ENCODE measurements at places on chromosomes 12 and 14.

DNA sequence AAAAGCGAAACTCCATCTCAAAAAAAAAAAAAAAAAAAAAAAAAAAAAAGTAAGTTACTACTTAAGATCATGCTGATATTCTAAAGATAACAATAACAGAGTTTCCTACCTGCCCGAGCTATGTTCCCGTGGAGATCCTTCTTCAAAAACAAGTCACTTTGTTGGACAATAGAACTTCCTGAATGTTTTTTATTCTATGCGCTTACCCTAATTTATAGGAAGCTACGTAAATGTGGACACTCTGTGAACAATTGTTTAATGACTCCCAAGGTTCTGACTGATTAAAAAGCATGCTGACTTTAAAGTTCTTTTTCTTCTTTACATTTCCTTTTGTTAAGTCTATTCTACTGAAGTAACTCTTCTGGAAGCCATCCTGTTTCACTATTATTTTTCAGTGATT, 52.5 kb downstream of the FGD4 start:
- no peak for DNase-seq

DNA sequence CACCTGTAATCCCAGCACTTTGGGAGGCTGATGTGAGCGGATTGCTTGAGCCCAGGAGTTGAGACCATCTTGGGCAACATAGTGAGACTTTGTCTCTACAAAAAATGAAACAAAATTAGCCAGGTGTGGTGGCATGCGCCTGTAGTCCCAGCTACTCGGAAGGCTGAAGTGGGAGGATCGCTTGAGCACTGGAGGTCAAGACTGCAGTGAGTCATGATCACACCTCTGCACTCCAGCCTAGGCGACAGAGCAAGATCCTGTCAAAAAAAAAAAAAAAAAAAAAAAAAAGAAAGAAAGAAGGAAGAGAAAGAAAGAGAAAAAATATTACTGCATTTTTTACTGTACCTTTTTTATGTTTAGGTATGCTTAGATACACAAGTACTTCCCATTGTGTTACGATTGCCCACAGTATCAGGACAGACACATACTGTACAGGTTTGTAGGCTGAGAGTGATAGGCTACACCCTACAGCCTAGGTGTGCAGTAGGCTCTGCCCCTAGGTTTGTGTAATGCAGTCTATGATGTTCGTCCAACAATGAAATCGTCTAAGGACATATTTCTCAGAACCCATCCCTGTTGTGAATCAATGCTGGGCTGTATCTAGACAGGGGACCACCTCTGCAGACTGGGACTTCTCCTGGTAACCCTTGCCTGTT, 160.4 kb upstream of the PWP1 start:
- DNase-seq, result no peak

- no peak for DNase-seq
Observed at GRCh38 chr14:103067231-103067954, 10.0 kb upstream of the CDC42BPB start.

- DNase-seq, result peak; percentile 77
Observed at GRCh38 chr12:56189918-56190694, 823 bp upstream of the SMARCC2 start.

DNA sequence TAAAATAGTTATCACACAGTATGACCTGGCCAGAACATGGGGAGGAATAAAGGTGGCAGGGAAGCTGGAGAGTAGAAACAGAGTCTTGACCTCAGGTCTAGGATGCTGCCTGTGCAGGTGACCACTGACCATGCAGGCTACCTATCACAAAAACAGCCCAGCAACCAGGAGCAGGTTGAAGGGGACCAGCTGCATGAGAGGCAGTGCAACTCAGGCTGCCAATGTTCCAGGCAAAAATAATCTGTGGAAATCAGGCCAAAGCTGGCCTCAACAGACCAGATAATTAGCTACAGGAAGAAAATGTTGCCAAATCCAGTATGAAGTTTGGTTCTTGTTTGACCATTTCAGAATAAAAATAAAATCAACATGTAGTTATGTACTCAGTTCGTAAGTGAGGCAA, 72.6 kb downstream of the PDE6H start:
- peak; percentile 2 for DNase-seq

- DNase-seq, result peak; percentile 28
Observed at GRCh38 chr12:65306366-65307168, 28.1 kb downstream of the MSRB3 start.

GRCh38 chr12:123388177-123388950, 4.4 kb downstream of the KMT5A start:
- DNase-seq, result peak; percentile 90

- DNase-seq, result no peak
Observed at GRCh38 chr14:29757188-29757680, 170.4 kb downstream of the PRKD1 start.

- DNase-seq, result no peak
Observed at GRCh38 chr12:29211696-29212095, 62.6 kb downstream of the FAR2 start.

- no peak for DNase-seq
Observed at GRCh38 chr14:21016413-21017190, 8.3 kb downstream of the NDRG2 start.

GRCh38 chr12:68224613-68225285, 861 bp downstream of the IL26 start:
- no peak for DNase-seq

DNA sequence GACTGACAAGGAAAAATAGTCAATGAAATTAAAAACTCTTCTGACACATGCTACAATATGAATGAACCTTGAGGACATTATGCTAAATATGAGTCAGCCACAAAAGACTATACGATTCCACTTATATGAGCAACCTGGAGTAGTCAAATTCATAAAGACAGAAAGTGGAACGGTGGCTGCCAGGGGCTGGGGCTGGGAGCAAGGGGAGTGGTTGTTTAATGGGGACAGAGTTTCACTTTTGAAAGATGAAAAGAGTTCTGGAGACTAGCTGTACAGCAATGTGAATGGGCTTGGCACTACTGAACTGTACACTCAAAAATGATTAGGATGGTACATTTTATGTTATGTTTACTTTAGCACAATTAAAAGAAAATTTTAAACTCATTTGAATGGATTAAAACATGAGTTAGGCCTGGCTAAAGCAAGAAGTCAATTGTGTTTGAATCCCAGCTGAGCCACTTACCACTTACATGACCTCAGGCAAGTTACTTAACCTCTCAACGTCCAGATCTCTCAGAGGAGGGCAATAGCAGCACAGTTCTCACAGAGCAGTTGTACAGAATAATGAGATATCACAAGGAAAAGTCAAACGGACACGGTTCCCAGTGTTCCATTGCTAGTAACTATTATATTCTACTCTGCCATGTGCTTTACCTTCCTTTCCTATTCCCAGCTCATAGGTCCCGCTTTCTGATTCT, 102.5 kb downstream of the SPTSSA start:
- no peak for DNase-seq

DNA sequence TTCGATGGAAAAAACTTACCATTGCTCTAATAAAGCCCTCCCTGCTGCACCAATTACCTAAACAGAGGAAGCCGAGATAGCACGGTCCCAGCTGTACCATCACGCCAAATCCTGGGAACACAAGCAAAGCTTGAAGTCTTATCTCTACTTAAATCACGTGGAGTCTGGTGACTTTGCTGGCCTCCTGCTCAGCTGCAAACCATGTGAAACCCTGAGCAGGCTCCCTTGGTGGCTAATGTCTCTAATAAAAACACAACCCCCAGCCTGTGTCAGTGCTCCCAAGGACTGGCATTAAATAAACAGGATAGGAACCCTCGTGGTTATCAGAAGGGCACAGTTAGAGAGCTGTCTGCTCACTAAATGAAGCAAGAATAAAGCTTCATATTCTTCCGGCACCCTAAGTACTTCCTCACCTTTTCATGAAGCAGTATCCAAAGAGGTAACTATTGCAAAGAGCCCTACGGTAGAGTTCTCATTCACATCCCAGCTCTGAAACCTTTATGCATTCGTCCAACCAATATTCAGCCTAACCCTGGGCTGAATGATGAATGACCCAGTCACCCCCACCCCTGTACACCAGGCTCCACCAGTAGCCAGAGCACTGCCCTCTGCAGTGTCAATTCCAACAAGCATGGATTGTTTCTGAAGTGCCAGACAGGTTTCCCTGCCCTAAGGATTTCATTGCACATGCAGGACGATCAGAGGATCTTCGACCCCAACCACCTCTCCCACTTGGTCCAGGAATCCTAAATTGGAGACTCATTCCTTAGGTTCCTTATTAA, 452.7 kb upstream of the TMPO start:
- DNase-seq, result no peak

GRCh38 chr12:111745211-111745610, 21.5 kb upstream of the ALDH2 start:
- DNase-seq, result no peak

DNA sequence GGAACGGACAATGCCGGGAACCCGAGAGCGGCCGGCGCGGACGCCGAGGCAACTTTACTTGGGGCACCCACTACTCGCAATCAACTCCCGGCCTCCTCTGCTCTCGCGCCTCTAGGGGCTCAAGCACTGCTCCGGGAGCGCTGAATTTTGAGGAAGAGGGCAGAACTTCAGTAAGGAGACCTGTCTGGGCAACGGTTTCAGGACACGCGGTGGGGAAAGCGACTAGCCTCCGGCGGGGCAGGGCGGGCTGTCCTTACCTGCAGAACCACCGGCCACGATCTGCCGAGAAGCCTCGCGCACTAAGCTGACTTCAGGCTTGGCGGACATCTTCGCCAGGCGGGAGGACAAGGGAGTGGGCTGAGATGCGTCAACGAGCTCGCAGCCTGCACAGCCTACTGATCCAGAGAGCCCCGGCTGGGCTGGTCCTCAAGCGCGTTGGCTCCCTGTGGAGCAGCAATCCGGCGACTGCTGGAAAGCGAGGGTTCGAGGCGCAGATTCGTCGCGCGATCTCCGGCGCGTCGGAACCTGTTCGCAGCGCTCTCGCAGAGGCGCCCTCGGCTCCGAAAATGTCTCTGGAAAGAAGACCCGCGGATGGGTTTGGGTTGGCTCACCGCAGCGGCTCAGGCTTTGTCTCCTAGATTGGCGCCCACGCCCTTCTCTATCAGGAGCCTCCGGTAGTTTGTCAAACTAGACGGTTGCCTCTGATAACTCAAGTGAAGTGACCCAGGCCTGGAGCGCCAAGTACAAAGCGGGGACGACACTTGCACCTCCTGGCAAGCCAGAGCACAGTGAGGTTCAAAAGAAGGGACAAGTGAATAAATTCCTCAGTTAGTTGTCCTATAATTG, at the start of gene SLC25A21:
Gene SLC25A21 (minus strand): TSS at position 583 of the 846 bp plus-strand sequence.
- DNase-seq, result peak; percentile 22

DNA sequence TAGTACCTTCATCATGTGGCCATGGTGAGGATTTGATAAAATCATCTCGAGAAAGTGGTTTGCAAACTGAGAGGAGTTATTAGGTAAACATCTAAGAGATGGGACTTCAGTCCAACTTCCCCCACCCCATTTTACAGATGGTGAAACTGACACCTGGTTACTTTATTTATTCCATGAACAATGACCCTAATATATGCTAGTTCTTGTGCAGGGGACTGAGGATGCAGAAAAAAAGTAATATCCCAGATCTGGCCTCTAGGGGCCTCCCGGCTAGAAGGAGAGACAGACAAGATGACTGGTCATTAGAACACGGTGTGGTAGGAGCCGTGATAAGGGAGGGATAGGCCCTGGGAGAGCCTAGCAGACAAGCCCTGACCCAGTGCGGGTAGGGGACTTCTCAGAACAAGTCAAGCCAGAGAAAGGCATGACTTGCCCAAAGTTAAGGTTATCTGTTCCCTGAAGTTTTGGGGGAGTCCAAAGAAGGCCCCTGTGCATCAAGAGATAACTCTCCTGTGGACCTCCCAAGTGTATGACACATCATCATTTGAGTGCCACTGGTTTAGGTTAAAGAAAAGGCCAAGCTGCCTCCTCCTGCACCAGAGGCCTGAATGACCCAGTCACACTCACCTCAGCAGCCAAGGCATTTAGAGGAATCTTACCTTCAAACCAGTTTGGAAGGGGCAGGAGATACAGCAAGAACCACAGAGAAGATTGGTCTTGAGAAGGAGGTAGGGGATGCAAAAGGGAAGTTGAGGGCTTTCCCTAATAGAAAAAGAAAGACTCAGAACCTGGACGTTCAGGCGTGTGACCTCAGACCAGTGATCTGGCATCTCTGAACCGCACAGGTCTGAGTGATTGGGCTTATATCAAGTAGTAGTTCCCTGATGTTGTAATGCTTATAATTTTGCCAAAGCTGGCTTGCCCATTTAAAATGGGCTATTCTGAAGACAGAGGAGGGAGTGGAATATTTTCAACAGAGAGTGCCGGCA, 1.6 kb downstream of the CMKLR1 start:
- DNase-seq, result no peak

DNA sequence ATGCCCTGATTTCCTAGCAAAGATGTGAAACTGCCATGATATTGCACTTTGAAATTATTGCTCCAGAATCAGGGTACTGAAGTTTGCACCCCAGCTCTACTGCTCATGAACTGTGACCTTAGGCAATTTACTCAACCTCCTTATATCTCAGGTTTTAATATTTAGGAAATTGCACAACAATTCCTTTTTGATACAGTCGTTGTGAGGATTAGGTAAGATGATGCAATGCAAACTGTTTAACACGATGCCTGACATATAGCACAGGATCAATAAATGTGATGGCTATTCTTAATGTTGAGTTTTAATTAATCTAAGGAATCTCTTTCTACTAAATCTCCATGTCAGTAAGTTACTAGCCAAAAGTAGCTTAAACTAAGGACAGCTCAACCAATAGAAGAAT, 555.8 kb downstream of the GALC start:
- DNase-seq, result no peak

DNA sequence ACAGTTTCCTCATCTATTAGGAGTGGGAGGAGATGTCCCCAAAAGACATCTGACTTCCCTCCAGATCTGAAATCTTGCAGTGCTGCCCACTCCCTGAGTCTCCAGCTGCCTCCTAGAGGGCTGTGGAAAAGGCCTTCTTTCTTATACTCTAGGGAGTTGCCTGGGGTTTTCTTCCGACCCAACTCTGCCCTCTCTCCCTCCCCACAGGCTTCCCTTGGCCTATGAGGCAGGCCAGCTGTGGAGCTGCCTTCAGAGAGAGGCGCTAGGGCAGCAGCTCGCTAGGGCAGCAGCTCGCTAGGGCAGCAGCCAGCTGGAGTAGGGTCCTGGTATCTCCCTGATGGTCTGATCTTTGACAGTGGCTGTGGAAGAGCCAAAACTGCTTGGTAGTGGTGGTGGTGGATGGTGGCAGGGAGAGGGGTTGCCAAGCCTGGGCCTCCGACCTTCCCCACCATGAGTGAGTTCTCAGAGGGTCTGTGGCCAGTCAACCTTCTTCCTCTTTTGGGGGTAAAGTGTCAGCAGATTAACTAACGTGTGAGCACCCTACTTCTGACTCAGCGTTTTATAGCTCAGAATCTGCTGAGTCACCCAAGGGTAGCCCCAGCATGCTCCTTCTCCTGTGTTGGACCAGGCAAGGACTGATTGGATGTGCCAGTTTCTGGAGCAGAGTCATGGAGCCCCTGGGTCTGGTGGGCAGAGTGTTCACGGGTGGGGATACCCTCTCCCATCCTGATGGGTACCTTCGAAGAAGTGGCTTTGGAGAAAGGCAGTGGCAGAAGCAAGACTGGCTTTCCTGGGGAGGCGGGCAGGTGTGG, 2.3 kb downstream of the SLC48A1 start:
- no peak for DNase-seq

GRCh38 chr14:100325231-100325632, 2.1 kb downstream of the SLC25A47 start:
- no peak for DNase-seq
